BJ (cell line): ENCODE measurements at places on chromosomes 11 and 22.

DNA sequence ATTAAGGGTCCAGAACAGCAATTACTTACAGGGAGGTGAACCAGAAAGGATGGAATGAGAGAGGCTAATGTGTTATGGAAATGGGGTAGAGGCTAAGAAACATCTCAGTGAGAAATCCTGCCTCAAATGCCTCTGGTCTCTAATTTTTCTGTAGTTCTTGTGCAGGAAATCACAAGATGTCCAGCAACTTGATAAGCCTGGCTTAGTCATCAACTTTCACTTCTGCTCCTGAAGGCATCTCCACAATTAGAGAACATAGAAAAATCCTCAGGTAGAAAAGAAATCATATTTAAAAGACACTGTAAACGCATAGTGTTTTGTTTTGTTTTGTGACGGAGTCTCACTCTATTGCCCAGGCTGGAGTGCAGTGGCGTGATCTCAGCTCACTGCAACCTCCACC is 18.7 kb downstream of the MRGPRX4 start:
- no peak for DNase-seq

- DNase-seq = no peak
These were observed 32.7 kb downstream of the CD6 start for GRCh38 chr11:61004180-61004611.

GRCh38 chr11:121435132-121435531 is 17.0 kb upstream of the SORL1 start:
- DNase-seq = no peak

DNA sequence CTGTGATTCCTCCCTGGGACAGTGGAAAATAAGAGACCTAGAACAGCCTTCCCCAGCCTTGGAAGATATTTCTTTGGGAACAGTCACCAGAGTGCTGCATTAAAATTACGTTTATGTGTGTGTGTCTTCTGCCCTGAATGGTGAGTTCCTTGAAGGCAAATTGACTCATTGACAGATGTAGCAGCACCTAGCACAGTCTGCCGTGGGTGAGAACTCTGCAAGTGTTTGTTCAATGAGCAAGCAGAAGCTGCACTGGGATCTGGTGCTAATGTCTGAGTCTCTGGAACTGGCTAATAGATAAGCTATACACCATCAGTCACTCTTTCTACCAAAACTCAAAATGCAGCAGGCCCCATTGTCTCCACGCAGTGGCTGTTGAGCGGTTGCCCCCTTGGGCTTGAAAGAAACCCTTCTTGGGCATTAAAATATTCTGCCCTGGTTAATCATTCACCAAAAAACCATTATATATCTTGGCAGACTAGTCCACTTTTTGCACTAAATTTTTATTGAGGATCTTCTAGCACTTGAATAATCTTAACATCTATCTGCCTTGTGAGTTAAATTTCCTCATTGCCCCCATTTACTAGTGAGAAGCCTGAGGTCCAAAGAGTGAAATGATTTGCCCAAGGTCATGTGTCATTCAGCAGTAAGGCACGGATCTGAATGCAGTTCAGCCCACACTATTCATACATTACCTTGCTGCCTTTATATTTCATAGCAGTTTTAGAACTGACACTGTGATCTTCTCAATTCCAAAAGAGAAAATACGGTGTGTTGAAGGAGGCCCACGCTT is 87.8 kb upstream of the GALNT18 start:
- no peak for DNase-seq

DNA sequence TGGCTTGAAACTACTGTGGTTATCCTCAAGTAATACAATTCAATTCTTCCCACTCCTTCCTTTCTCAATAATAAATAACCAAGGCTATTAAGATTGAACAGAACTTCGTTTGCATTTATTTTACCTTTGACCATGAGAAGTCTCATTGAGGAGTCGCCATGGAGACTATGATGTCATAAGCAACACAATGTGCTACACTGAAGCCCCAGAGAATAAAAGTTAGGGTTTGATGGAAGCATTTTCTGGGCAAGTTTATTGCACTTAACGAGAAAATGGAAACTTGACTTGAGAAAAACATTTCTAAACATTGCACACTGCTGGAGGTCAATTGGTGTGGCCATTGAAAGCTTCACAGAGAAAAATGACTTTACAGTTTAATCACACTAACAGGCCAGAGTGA is 121.5 kb downstream of the FAM76B start:
- no peak for DNase-seq

DNA sequence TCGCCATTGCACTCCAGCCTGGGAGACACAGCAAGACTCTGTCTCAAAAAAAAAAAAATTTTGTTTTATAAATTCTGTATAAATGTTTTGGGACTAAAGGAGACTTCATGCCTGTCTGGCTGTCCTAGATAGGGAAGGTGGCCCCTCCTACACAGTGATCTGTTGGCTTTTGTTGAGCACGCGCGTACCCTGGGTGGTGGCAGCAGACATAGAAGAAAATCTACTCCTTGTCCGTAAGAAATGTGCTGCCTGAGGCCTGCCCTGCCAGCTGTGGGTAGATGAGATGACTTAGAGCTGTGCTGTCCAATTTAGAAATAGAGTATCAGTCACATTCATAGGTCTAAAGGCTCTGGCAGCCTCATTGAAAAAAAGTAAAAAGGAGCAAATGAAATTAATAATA is 37.0 kb downstream of the AP2A2 start:
- DNase-seq = no peak

DNA sequence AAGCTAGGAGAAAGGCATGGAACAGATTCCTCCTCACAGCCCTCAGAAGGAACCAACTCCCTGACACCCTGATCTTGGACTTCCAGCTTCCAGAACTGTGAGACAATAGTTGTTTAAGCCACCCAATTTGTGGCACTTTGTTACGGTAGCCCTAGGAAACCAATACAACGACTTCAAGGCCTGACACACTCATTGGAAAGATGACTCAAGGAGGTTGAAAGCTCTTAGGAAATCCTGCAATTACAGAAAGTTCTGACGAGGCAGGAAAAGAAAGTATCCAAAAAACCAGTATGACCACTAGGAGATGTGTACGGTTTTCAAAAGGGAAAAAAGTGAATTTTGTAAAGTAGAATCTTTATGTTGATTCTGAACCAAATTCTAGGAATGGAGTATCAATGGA is 161.4 kb downstream of the SWAP70 start:
- no peak for DNase-seq

DNA sequence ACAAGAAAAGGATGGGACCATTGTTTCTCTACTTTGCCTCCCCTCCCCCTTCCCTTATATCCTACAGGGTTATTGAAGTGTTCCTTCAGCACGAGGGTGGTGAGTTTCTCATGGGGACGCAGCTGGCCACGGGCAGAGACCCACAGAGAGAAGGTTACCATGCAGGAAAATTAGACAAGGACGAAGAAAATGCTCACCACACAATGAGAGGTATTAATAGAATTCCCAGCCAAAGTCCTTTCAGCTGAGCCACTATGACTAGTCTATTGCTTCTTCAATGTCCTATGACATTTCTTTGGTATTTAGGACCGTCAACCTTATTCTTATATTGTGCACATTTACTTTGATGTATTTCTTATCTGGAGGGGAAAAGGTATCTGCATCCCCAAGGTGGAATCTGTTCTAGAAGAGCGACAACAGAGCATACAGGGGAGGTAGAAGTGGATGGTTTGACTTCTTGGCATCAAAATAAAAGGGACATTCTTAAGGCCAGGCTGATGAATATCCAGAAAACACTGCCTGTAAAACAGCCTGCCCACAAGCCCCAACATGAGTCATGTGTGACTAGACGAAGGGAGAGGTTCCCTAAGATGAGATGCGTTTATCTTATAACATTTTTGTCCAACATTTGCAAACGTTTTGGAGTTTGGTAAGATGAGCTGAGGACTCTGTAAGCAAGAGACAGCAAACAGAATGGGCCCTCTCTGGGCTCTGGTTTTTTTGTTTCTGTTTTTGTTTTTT is 209.8 kb upstream of the NARS2 start:
- DNase-seq = no peak

GRCh38 chr22:25548866-25549464 is 15.5 kb upstream of the GRK3 start:
- no peak for DNase-seq

- no peak for DNase-seq
These were observed 17.2 kb upstream of the ZFTA start for GRCh38 chr11:63785823-63786222.

DNA sequence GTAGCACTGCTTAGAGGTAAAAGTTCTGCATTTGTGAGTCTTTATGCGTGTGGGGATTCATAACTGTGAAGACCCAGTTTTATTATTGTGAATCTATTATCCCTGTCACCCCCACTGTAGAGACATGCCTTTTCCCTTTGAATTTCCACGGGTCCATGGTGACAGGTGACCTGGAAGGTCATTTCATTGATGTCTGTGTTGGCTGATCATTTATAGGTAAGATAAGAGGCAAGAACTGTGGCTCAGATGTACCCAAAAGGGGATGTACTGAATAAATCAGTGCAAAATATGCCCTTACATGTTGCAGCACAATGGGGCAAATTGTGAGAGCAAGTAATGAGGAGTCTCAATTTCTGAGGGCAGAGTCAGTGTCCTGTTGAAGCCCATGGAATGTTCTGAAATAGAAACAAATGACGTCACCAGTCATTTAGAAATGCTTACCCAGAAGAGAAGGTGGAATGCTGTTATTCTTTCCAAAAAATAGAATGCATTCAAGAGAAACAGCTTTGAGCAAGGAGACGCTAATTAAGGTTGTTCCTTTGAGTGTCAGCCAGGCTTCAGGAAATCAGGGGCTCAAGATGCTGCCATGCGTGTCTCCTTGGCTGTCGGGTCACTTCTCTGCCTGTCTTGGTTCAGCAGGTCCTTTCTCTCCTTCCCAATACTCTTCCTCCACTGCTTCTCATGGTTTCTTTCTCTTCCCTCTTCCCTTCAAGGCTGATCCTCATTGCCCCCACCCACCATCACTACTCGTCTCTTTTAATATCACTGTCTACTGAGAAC is 118.7 kb upstream of the E2F8 start:
- no peak for DNase-seq

GRCh38 chr11:88229303-88229702 is 54.1 kb upstream of the RAB38 start:
- DNase-seq = no peak

DNA sequence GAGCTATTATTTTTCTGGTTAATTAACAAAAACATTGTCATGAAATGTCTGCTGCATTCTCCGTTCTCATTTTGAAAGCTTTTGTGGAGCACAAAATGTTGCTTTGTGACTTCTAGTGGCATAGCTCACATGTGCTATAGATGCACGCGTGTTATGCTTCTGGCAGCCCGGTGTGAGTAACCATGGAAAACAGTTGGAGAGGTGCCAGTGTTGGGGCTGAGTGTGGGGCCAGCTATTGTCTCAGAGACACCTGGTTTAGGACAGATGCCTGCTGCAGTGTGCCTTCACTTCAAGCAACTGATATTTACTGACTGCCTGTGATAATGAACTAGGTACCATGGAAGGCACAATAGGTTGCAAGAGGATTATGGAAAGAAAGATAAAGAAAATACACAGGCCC is 760.6 kb downstream of the NTM start:
- DNase-seq = no peak

- no peak for DNase-seq
These were observed at the start of gene CNGA4 for GRCh38 chr11:6238902-6239301. Gene CNGA4 (plus strand): TSS chr11:6239089. CDS start chr11:6239207, 118 bp downstream.

DNA sequence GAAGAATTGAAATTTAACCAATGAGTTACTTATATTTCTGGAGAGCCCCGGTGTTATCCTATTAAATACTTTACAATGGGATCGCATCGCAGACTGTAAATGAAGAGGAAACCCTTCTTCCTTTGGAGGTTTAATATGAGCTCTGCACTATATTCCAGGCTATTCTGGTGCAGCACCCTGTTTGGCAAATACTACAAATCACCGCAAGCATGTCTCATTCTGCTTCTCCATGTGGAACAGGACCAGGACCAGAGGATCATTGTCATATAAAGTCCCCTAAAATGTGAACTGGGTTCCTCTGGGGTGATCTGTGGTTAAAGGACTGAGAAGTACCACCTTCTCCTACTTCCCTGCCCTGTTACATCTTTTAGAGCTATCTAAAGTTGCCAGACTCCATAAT is 703.7 kb downstream of the DLG2 start:
- no peak for DNase-seq

- no peak for DNase-seq
These were observed 618.7 kb upstream of the CADM1 start for GRCh38 chr11:116122697-116123472.

DNA sequence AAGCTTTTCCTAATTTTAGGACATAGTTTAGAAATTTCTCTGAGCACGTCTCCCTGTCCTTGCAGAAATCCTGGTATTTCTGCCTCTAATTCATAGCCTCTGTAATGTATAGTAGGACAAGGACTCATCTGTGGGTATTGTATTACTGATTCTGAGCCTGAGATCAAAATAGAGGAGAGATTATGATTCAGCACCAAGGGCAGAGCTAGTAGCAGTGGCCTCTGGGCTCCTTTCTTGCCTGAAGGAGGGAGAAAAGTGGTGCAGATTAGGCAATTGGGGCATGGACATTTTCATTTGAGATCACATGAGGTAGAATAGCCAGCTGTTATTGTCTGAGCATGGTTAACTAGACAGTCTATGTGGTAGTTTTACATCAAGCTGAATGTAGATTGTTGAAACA is 2.8 kb downstream of the MADD start:
- DNase-seq = no peak

DNA sequence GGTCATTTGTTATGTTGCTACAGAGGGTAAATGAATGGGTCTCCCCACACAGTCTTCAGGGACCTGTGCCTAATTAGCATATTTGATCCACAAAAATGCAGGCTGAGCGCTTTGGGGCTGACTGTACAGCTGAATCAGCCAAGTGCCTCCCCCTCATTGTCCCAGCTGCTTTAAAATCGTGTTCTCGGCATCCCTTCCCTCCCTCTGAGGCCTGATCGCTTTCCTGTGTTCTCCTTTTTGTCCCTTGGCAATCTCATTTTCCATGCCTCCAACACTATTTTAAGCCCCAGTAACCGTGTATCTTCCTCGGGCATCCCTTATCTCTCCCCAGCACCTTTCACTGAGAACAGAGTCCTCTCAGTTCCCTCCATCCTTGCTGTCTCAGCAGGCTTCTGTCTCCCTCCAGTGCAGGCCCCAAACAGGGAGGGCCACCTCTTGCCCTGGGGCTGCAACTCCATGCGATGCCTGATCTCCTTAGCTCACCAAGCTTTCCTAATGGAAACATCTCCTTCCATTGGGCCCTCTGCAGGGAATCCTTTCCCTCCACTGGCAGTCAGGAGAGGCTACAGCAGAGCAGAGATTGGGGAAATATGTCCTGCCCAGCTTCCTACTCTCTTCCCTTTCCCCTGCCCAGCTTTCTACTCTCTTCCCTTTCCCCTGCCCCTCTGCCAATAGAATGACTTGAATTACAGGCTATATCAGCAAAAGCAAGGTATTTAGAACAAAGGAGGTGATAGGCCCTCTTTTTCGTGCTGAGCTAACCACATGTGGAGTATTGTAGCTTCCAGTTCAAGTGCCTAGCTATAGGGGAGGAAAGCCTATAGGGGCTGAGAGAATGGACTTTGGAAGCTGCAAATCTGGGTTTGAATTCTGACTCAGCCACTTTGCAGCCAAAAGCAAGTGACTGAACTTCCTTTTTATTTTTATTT is 13.8 kb downstream of the UQCR10 start:
- DNase-seq = no peak

GRCh38 chr11:1823376-1824220 is 11.2 kb upstream of the SYT8 start:
- DNase-seq = no peak

- DNase-seq = no peak
These were observed 199.1 kb upstream of the NCAM1 start for GRCh38 chr11:112761911-112762706.

- DNase-seq = no peak
These were observed 246.6 kb downstream of the KIRREL3 start for GRCh38 chr11:126753990-126754389.

- no peak for DNase-seq
These were observed 277.5 kb downstream of the CTTN start for GRCh38 chr11:70675697-70676374.

GRCh38 chr11:27653990-27654758 is 46.1 kb downstream of the BDNF start:
- no peak for DNase-seq
